H54 (cell line): ENCODE measurements at places on chromosomes 12 and 14.

DNA sequence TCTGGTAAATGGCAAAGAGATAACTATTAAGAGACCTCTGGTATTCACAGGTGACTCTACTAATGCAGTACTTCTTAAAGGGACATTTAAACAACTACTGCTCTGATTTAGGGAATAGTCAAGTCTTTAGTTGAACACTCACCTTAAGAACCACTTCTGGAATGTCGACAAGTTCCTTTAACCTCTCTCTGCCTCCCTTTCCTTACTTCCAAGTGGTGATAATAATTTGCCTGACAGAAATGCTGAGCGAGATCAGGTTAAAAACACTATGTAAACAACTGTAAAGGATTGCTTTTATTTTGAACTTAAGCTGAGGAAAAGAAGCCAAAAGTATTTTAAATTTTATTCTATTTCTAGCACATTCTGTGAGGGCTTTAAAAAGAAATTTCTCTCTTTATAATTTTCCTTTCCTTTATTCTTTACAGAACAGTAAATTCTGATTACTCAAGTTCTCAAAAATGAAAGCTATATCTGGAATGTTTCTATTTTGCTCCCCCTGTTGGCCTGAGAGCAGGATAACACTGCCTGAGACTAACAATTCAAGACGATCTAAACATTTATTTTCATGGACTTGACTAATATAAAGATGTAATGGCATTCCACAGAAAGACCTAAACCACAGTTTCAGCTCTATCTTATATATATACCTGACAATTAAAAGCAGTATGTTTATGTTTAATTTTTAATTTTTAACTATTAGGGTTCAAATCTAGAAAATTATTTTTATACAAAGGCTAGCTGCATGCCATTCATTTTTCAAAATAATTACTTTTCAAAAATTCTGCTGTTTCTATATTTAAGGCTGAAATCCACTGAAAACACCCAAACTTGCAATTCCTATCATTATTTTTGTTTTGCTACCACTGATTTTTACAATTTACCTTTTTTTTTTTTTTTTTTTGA lies 29.2 kb downstream of the ZCCHC8 start:
- no peak for DNase-seq

DNA sequence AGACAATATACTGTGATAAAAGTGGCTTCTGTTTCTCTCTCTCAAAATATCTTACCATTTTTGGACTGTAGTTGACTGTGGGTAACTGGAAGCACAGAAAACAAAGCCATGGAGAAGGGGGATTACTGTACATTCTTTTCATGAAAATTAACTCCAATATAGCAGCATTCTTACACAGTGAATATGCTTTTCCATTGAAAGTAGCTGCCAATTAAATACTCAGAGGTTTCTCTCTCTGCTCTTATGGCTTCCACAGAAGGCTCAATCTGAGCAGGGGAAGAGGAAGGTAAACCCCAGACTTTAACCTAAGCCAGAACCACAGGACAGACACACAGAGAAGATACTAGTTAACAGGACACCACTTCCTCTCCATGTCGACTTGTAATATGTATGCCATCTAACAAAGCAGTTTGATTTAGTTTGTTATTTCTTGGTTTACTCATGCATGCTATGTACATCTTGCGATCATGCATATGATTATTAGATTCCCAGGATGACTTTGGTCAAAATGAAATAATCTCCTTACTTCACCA lies 150.2 kb downstream of the SSPN start:
- no peak for DNase-seq

DNA sequence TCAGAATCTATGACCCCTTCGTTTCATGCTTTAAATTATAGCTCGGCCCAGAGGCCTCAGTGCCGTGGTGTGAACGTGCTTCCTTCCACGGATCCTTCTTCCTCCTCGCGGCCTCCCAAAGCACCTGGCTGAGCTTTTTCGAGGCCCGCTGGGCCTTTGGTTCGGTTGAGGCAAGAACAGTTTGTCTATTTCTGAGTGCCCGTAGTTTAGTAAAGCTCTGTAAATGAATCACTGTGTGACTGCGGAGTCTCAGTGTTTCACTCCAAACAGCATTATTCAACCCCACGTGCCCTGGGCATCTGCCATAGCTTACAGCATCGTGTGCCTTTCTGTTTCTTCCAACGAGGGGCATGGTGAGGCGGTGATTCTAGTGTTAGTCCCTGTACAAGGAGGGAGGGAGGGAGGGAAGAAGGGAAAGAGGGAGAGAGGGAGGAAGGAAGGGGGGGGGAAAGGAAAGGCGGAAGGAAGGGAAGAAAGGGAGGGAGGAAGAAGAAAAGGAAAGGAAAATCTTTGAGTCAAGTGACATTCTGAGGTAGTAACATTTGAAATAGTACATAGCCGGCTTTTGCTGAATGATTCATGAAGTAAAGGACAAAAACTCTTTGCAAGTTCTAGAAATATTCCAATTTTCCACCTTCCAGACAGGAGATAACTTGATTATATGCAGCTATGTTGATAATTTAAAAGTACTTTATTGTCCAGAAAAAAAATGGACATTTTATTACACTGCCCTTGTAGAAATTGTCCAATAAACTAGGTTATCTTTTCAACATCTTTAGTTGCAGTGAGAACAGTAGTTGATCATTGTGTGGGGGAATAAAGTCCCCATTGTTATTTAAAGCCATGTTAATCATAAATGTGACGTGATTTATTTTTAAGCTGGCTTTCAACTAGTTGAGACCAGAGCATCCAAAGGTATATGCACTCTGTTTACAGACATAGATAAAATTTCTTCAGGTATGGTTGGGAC lies 1.2 kb upstream of the TRIM9 start:
- peak; percentile 22 for DNase-seq

DNA sequence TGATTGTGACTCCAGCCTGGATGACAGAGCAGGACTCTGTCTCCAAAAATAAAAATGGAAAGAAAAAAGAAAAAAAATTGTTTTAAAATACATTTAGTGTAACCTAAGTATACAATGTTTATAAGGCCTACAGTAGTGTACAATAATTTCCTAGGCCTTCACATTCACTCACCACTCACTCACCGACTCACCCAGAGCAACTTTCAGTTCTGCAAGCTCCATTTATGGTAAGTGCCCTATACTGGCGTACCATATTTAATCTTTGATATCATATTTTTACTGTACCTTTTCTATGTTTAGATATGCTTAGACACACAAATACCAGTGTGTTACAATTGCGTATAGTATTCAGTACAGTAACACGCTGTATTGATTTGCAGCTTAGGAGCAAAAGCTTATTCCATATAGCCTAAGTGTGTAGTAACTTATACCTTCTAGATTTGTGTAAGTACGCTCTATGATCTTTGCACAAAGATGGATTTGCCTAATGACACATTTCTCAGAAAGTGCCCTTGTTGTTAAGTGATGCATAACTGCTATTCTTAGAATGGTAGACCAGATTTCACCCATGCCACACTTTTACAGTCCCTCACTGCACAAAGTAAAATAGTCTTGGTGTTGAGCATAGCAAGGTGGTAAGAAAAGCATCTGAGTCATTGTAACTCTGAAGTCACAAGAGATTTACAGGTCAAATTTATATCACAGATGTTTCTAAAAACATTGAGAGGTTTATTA lies 151.9 kb downstream of the LRRK2 start:
- no peak for DNase-seq

DNA sequence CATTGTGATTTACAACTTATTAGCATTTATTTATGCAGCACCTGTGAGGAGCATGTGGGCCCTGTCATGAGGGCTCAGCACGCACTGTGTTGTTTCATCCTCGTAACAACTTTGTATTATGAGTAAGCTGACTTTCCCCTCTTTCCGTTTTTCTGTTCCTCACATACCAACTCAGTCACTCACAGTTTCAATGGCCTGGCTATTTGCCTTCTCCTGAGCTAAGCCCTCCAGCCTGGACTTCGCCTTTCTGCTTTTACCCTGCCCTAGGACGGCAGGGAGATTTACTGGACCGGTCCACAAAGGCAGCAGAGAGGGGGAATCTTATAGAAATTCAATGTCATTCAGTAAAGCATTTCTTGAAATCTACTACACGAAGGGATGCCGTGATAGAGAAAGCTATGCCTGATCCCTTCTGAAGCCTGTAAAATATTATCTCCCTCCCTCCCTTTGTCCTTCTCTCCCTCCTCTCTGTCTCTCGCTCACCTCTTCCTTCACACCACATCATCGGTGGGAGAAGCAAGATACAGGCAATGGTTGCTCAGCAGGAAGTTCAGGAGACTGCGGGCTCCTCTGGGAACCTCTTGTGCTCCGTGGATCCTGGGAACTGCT lies 219.2 kb upstream of the TBX3 start:
- DNase-seq, result no peak

GRCh38 chr14:75069811-75070145 lies 337 bp downstream of the ZC2HC1C start:
- no peak for DNase-seq

GRCh38 chr12:109518820-109519665 lies 41.6 kb downstream of the UBE3B start:
- peak; percentile 64 for DNase-seq

DNA sequence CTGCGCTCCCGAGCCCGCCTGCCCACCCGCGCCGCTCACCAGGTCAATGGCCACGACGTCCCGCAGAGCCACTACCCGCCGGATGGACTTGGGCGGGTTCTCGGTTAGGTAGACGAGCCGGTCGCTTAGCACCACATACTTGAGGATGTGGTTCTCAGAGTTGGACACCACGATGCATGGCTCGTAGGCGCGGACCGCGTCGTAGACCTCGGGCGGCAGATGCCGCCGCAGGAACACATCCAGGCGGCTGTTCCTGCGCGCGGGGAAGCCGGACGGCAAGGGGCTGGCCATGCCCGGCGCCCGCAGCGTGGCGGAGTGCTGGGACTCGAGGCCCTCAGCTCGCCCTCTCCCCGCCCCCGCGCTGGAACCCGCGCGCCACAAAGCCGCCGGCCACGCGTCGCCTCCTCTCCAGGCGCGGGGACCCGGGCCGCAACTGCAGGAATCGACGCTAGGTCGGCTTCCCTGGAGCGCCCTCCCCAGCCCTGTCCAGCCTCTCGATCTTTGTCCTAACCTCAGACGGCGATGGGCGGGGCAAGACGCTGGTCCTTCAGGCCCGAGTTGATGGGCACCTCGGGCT lies at the start of gene C12orf56:
Gene C12orf56 (minus strand): TSS at position 484 of the 577 bp plus-strand sequence. CDS start 193 bp downstream, at position 291.
- no peak for DNase-seq

GRCh38 chr12:72677846-72678245 lies 405.7 kb downstream of the TRHDE start:
- DNase-seq, result no peak

DNA sequence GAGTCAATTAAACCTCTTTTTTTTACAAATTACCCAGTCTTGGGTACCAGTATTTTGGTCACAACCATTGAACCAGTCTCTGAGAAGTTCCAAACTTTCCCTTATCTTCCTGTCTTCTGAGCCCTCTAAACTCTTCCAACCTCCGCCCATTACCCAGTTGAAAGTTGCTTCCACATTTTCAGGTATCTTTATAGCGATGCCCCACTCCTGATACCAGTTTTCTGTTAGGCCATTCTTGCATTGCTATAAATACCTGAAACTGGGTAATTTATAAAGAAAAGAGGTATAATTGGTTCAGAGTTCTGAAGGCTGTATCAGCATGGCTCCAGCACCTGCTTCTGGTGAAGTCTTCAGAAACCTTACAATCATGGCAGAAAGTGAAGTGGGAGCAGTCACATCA lies 31.7 kb downstream of the TTC5 start:
- no peak for DNase-seq

GRCh38 chr12:11689591-11690186 lies 40.2 kb downstream of the ETV6 start:
- no peak for DNase-seq

- DNase-seq, result no peak
Observed at GRCh38 chr12:16857456-16857923, 251.5 kb upstream of the LMO3 start.

GRCh38 chr14:98022541-98023520 lies 1225.6 kb downstream of the VRK1 start:
- DNase-seq, result no peak

DNA sequence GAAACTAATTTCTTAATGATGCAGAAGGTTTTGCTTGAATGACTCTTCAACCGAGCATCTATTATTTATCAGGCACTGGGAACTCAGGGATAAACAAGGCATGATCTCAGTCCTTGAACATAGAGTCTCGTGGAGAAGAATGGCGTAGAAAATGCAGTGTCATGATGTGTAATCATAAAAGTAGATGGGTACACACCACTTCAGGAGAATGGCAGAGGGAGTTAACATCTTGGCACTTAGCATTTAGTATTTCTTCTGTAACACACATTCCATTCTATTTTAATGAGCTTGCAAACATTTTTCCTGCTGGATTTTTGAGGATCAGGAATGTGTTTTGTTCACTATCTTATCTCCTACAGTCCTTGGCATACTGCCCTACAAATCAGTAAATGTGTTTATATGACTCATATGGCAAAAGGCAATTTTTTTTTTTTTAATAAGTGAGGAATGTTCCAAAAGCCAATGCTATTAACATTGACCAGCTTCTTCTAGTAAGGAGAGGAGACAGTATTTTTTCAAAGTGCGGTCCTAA lies 3.8 kb downstream of the TXNRD1 start:
- peak; percentile 73 for DNase-seq

GRCh38 chr12:102369876-102370275 lies 110.5 kb downstream of the IGF1 start:
- DNase-seq, result no peak

- no peak for DNase-seq
Observed at GRCh38 chr12:69000540-69001243, 67.7 kb upstream of the CPM start.

DNA sequence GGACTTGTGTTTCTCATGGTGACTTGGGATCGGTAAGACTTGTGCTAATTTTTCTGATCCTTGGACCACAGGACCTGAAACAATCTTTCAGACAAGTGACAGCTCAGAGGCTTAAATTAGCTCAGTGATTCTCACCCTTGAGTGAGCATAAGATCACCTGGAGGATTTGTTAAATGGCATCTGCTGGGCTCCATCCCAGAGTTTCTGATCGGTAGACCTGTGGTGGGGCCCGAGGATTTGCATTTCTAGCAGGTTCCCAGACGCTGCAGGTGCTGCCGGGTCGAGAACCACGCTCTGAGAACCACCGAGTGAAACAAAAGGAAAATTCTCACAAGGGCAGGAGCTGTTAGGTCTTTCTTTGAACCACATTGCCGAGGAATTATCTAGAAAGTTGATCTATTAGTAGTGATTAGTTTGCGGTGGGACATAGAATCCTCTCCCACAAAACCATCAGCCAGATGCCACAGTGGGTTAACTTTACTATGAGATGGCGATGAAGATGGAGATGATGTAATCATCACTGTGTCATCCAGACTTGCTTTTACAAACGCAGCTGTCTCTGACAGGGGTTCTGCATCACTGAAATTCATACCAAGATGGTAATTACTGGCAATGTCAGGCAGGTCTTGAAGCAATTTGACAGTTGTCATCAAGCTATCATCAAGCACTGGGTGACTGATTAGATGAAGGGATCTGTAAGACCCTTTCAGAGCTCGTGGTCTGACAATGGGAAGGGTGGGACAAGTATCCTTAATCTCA lies 184.0 kb downstream of the AACS start:
- no peak for DNase-seq

- DNase-seq, result peak; percentile 67
Observed at GRCh38 chr14:23071244-23071920, 14.1 kb upstream of the CDH24 start.

DNA sequence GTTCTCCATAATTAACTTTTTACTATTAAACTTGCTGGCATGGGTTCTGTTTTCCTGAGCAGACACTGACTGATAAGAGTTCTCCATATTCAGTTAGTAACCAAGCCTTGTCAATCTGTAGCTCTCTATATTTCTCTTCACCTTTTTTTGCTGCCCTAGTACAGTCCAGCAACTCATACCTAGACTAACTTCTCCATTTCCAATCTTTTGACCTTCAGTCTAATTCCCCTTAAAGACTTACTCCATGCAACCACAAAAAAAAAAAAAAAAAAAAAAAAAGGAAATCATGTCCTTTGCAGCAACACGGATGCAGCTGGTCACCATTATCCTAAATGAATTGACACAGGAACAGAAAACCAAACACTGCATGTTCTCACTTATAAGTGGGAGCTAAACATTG lies 125.7 kb upstream of the KRAS start:
- DNase-seq, result no peak
